B cell (primary cell): ENCODE measurements at places on chromosomes 2 and 18.

GRCh38 chr2:3807853-3808252, 104.5 kb downstream of the DCDC2C start:
- H3K27ac ChIP-seq: no peak overlapping the region
- H3K4me1 ChIP-seq: no peaks in the 10 kb centered on the region
- no peaks in the 10 kb centered on the region for H3K27me3 ChIP-seq
- DNase-seq: no peak
- H3K4me3 ChIP-seq: no peak overlapping the region

DNA sequence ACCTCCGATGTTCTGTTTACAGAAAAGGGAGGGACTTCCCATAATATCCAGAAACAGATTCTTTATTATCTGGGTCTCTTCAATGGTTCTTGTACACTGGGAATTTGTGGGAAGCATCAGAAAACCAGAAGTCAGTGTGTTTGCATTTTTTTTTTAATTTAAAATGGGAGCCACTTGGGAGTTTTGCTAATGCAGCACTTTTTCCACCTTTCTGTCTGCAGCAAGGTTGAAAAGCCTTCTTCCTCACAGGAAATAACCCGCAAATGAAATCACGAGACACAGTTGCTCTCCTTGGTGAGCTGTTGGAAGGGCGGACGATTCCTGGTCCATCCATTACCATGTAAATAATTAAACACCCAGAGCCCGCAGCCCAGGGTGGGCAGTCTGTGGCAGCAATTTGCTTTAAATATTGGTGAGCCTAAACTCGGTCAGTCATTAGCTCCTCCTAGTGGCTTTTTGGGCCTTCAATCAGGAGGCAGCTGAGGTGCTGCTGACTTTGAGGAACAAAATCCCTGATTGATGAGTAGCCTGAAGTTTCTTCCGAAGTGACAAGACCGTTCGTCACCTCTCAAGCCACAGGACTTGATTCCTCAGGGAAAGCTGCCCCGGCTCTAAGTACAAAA, 471.5 kb downstream of the EPHA4 start:
- no peak overlapping the region for H3K27ac ChIP-seq
- no peaks in the 10 kb centered on the region for H3K27me3 ChIP-seq
- no peaks in the 10 kb centered on the region for H3K36me3 ChIP-seq
- H3K4me3 ChIP-seq: no peak overlapping the region
- no peak for DNase-seq

- no peaks in the 10 kb centered on the region for H3K27me3 ChIP-seq
- DNase-seq: no peak
- no peaks in the 10 kb centered on the region for H3K36me3 ChIP-seq
- H3K27ac ChIP-seq: no peak overlapping the region
- no peaks in the 10 kb centered on the region for H3K4me1 ChIP-seq
These were observed 489.8 kb upstream of the FANCL start for GRCh38 chr2:58730764-58731487.

DNA sequence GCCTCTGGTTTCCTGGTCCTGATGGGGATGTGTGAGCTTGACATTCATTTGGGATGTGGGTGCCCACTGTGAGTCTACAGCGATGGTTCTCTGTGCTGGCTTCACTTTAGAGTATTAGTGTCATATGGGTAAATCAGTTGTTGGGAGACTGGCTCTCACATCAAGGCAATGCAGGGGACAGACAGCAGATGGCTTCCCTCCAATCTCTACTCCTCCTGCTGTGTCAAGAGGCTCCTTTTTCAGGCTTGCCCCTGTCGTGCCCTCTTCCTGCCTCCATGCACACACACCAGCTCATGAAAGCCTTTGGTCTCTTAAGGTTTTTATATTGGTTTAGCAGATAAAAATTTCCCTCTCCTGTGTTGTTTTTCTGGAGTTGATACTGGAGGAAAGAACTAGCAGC, 315.6 kb downstream of the RDH14 start:
- H3K4me1 ChIP-seq: no peaks in the 10 kb centered on the region
- H3K4me3 ChIP-seq: no peak overlapping the region
- no peak overlapping the region for H3K27ac ChIP-seq
- H3K27me3 ChIP-seq: peaks cover 3% of the 10 kb centered on the region

DNA sequence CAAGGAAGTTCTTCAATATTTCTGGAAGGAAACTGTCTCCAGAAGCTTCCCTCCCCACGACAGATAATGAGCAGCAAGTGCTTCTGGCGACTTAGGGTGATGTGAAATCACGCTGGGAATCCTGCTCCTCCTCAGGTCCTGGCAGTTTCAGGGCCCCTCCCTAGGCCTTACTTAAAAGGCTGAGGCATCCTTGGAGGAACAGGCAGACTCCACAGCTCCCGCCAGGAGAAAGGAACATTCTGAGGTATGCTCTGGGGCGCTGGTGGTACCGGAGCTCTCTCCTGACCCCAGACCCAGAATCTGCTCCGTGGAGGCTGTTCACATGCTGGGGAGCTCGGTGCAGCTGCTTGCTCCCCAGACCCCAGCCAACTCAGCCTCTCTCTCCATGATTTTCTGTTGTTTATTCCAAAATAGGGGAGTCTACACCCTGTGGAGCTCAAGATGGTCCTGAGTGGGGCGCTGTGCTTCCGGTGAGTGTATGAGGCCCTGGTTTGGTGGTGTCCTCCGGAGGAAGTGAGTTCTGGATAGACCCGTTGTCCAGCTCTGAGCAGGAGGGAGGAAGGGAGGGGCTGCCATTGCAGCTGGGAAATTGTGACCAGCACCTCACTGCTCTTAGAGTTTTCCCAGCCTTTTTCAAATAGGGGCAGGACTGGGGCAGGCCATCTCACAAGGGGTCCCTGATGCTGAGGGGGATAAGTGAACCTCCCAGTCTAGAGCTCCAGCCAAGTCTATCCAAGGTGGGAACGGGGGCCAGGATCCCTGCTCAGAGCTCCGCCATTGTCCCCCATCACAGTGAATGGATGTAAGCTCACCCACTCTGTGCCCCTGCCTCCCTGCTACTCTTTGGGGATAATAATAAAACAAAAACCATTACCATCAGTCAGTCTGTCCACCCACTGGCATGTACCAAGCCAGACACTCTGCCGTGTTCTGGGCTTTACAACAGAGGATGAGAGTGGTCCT, at the start of gene IL36RN:
TSS of gene IL36RN (plus strand) at position 201 of the 963 bp plus-strand sequence. CDS start at position 442, 241 bp downstream.
- H3K4me1 ChIP-seq: no peaks in the 10 kb centered on the region
- no peak for DNase-seq
- no peak within 1 kb of the TSS for H3K4me3 ChIP-seq
- no peaks in the 10 kb centered on the region for H3K27me3 ChIP-seq
- H3K27ac ChIP-seq: no peak within 1 kb of the TSS

GRCh38 chr2:224427471-224427870, 25.6 kb upstream of the FAM124B start:
- no peaks in the 10 kb centered on the region for H3K4me1 ChIP-seq
- H3K36me3 ChIP-seq: no peaks in the 10 kb centered on the region
- H3K27ac ChIP-seq: no peak overlapping the region
- no peak overlapping the region for H3K4me3 ChIP-seq

- H3K36me3 ChIP-seq: no peaks in the 10 kb centered on the region
- H3K27ac ChIP-seq: no peak overlapping the region
- H3K4me1 ChIP-seq: no peaks in the 10 kb centered on the region
- H3K4me3 ChIP-seq: no peak overlapping the region
- no peaks in the 10 kb centered on the region for H3K27me3 ChIP-seq
- DNase-seq: no peak
These were observed 64.3 kb downstream of the ACVR2A start for GRCh38 chr2:147909178-147909577.

DNA sequence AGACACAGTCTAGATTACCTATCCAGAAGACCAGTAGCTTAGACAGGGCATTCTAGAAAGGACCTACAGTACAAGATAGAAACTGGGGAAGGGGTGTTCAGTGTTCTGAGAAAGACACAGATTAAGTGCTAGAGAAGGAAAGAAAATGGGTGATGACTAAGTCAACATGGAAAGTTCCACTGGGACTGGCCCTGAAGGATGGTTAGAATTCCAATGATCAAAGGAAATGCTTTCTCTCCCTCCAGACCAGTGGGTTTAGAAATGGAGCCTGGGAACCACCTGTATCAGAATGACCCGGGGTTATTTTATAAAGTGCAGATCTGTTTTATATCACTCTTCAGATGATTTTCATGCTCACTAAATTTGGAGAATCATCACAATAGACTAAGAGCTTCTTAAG, 5.8 kb upstream of the COLEC12 start:
- no peaks in the 10 kb centered on the region for H3K27me3 ChIP-seq
- no peaks in the 10 kb centered on the region for H3K4me1 ChIP-seq
- H3K36me3 ChIP-seq: no peaks in the 10 kb centered on the region
- no peak overlapping the region for H3K27ac ChIP-seq

GRCh38 chr2:191676790-191677645, 918 bp upstream of the NABP1 start:
- peaks cover 49% of the 10 kb centered on the region for H3K4me1 ChIP-seq
- H3K27me3 ChIP-seq: no peaks in the 10 kb centered on the region
- peak overlapping the region; percentile 91 for H3K4me3 ChIP-seq
- DNase-seq: no peak
- peak overlapping the region; percentile 95 for H3K27ac ChIP-seq

DNA sequence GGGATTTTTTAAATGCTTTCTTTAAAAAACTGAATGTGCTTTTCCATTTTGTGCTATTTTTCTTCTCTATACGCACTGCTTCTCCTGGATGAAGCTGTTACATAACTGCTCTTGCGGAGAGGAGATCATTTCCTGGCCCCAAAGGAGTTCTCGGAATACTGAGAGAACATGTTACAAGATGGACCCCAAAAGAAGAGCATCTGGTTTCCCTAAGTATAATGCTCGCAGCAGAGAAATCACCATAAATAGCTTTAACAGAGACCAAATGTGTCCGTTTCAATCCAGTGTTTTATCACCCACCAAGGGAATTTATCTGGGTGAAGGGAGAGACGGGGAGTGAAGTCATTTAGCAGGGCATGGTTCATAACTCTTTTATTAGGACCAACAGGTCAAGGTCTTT, 80.1 kb downstream of the RBM43 start:
- no peaks in the 10 kb centered on the region for H3K36me3 ChIP-seq
- no peaks in the 10 kb centered on the region for H3K27me3 ChIP-seq
- DNase-seq: no peak
- H3K4me3 ChIP-seq: no peak overlapping the region
- no peaks in the 10 kb centered on the region for H3K4me1 ChIP-seq

- peak; percentile 23 for DNase-seq
- peaks cover 58% of the 10 kb centered on the region for H3K36me3 ChIP-seq
- H3K4me1 ChIP-seq: peaks cover 21% of the 10 kb centered on the region
- no peaks in the 10 kb centered on the region for H3K27me3 ChIP-seq
- H3K27ac ChIP-seq: peak overlapping the region; percentile 41
These were observed 137.9 kb downstream of the MGAT5 start for GRCh38 chr2:134391751-134392160.

GRCh38 chr2:144011553-144011952, 508.4 kb downstream of the ZEB2 start:
- H3K4me3 ChIP-seq: no peak overlapping the region
- no peak overlapping the region for H3K27ac ChIP-seq
- DNase-seq: no peak
- H3K4me1 ChIP-seq: no peaks in the 10 kb centered on the region

DNA sequence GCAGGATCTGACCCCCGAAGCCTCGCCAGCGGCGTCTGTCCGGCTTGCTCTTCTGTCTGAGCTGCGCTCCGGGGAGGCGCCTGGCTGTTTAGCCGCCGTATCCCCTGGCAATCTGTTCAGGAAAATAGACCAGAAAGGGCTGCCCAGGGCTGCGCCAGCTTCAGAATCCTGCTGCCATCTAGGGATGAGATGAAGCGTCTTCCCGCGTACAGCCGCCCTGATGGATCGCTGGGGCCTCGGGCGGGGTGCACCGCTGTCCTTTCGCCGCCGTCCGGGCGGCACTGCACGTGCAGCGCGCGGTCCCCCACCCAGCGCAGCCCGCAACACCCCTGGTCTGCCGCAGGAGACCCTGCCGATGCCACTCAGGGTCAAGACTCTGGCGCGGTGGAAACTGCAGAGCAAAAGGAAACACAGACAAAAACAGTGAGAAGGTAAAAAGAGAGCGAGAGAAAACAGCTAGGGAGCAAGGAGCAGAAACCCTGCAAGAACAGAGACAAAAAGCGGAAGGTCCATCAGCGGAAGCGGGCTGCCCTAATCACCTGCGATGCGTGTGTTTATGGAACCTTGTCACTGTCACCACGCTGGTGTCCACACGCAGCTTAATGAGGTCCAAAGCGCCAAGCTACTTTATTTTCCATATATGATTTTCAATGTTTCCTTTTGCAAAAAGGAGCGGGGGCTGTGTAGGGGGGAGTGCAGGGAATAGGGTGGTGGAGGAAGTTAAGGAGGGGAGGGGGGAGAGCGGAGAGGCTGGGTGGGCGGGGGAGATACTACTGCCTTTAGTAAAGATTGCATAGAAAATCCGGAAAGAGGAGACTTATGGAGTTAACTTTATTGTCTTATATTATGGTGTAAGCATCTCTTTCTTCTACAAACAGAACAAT, 2113.3 kb upstream of the PIK3C3 start:
- no peaks in the 10 kb centered on the region for H3K27me3 ChIP-seq
- no peak overlapping the region for H3K27ac ChIP-seq
- H3K36me3 ChIP-seq: no peaks in the 10 kb centered on the region
- no peaks in the 10 kb centered on the region for H3K4me1 ChIP-seq
- H3K4me3 ChIP-seq: no peak overlapping the region
- DNase-seq: no peak

GRCh38 chr2:145764631-145765030, 1244.7 kb upstream of the ZEB2 start:
- no peaks in the 10 kb centered on the region for H3K4me1 ChIP-seq
- DNase-seq: no peak
- H3K27ac ChIP-seq: no peak overlapping the region
- no peaks in the 10 kb centered on the region for H3K27me3 ChIP-seq
- H3K4me3 ChIP-seq: no peak overlapping the region

DNA sequence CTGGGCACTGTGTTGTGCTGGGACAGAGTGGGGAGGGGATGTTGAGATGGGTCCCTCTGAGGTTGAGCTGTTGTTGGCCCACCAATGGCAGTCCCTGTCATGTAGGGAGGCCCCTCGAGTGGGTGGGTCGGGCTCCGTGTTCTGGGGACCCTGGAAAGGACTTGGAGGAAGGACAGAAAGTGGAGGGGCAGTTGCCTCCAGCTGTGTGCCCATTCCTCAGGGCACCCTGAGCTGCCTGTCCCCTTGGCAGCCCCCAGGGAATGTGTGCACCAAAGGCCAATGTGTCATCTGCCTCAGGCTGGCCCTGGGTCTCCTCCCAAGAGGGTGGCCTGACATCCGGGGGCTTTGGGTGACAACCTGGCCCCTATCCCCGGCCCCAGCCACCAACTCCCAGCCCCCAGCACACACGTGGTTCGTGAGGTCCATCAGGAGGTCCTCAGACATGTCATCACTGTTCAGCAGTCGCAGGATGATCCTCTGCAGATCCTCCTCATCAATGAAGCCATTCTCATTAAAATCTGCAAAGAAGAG, 57.7 kb downstream of the CIB4 start:
- H3K27ac ChIP-seq: no peak overlapping the region
- no peaks in the 10 kb centered on the region for H3K36me3 ChIP-seq
- no peaks in the 10 kb centered on the region for H3K27me3 ChIP-seq
- no peak overlapping the region for H3K4me3 ChIP-seq
- no peak for DNase-seq
- no peaks in the 10 kb centered on the region for H3K4me1 ChIP-seq

- no peaks in the 10 kb centered on the region for H3K4me1 ChIP-seq
- no peak overlapping the region for H3K27ac ChIP-seq
- no peak overlapping the region for H3K4me3 ChIP-seq
- no peaks in the 10 kb centered on the region for H3K36me3 ChIP-seq
- no peak for DNase-seq
- H3K27me3 ChIP-seq: no peaks in the 10 kb centered on the region
These were observed 332.1 kb downstream of the AGAP1 start for GRCh38 chr2:235825946-235826345.

GRCh38 chr2:15557887-15558311, 3.2 kb downstream of the NBAS start:
- no peak for DNase-seq
- no peak overlapping the region for H3K4me3 ChIP-seq
- H3K27me3 ChIP-seq: no peaks in the 10 kb centered on the region
- no peak overlapping the region for H3K27ac ChIP-seq
